Kidney (tissue), 22 donors: ENCODE measurements at places on chromosomes 12 and 14. TPM values are rescaled to one million over a fixed set of nuclear protein-coding genes. Genes with fewer than 3 reads are reported as not detected.

DNA sequence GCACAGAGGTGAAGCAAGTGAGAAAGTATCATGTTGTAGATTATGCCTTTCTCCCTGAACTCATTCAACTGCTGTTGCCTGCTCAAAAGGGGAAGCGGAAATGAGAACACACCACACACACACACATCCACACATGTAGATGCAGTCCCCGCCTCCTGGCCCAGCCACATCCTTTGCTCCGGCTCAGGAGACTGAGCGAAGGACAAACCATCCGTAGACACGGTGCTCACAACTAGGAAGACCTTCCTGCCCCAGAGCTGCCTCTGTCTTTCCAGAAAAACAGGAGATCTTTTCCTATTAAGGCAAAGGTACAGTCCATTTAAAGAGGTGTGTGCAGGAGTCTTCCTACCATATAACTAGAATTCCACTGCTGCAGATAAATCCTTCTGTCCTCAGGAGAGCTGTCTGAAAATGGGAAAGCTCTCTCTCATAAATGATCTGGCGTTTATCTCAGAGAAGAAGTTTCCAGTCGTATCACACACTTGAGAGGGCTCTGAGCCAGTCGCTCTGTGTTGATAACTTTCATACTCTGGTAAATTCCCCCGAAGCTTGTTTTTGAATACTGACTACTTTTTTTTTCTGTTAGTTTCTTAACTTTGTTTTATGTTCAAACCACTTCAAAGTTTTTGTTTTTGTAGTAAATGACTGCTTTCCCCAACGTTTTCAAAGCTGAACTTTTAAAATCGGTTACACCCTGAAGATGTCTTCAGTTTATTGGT, at the start of gene TESPA1:
Gene TESPA1 (minus strand): TSS at position 105 of the 719 bp plus-strand sequence. CDS start 10,200 bp downstream, outside the sequence.
- H3K27me3 ChIP-seq: no peaks in the 10 kb centered on the region
- no peaks in the 10 kb centered on the region for H3K4me1 ChIP-seq
- no peaks in the 10 kb centered on the region for H3K36me3 ChIP-seq
- H3K27ac ChIP-seq: no peak within 1 kb of the TSS

DNA sequence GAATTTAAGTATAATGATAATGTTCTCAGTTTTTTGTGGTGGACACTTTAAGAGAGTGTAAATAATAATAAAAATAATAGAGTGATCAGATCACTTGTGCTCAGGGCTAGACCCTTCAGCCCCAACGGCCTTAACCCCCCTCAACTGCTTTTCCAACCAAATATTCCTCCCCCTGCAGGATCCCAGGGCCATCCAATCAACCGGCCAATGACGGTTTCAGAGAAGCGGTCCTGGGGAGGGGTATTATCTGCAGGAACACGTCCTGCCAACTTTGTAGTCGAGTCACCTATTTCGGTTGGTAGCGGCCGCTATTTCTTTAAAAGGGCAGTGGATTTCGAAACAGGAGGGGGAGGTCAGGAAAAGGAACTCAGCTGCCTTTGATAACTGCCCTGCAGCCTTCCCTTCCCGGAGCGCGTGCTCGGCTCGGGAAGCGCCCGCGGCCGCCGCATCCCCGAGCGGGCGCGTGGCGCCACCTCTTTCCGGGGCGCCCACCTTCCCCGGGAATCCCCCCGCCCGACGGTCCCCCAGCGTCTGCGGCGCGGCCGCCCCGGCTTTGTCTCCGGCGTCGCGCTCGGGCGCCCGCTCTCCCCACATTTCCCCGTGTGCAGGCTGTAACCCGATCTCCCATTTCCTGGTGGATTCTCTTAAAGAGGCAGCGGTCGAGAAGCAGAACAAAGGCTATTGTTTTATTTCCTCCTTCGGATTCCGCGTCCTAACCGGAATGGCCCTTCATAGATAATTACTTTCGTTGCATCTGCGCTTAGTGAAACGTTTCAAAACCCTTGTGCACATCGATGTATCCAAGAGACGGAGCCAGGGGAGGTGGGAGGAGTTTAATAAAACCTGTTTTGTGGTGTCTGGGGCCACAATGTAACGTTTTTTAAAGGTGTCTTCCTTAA, 711 bp upstream of the ETV6 start:
- H3K27ac ChIP-seq: peak overlapping the region; percentile 92
- H3K27me3 ChIP-seq: no peaks in the 10 kb centered on the region
- no peaks in the 10 kb centered on the region for H3K36me3 ChIP-seq
- peaks cover 12% of the 10 kb centered on the region for H3K4me1 ChIP-seq
- H3K4me3 ChIP-seq: peak overlapping the region; percentile 89
- DNase-seq: peak; percentile 95

- no peaks in the 10 kb centered on the region for H3K27me3 ChIP-seq
- no peak for DNase-seq
- H3K4me1 ChIP-seq: no peaks in the 10 kb centered on the region
- no peak overlapping the region for H3K27ac ChIP-seq
These were observed 117.9 kb downstream of the PDE3A start for GRCh38 chr12:20486233-20486632.

Gene DEGS2
- 28.7 TPM for total RNA-seq

Gene NEUROD4
- not detected for total RNA-seq
